ENCODE measurements at places on chromosomes 1 and 21.

DNA sequence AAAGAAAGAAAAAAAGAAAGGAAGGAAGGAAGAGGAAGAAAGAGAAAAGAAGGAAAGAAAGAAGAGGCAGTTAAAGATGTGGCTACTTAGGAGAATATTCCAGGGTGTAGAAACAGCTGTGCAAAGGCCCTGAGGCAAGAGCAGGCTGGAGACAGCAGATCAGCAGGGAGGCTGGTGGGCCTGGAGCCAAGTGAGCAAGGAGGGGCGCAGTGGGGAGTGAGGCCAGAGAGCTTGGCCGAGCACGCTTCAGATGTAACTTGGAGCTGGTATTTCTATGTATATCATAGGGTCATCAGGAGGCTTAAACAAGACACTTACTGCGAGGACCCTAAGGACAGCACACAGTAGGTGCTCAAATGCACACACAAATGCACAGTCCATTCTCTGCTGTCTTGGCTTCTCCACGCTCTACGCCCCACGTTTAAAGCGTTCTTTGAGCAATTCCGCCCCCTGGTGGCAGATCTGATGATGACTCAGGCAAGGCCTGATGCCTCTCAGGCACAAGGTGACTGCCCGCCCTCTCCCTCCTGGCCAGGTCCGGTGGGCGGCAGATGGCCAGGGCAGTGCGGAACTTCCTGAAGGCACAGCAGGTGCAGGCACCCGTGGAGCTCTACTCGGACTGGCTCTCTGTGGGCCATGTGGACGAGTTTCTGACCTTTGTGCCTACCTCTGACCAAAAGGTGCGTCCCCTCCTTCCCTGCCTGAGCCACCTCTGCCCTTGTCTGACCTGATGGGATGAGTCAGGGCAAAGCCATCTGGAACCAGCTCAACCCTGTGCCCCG is 11.9 kb upstream of the PADI3 start:
- DNase-seq, result peak; percentile 65

DNA sequence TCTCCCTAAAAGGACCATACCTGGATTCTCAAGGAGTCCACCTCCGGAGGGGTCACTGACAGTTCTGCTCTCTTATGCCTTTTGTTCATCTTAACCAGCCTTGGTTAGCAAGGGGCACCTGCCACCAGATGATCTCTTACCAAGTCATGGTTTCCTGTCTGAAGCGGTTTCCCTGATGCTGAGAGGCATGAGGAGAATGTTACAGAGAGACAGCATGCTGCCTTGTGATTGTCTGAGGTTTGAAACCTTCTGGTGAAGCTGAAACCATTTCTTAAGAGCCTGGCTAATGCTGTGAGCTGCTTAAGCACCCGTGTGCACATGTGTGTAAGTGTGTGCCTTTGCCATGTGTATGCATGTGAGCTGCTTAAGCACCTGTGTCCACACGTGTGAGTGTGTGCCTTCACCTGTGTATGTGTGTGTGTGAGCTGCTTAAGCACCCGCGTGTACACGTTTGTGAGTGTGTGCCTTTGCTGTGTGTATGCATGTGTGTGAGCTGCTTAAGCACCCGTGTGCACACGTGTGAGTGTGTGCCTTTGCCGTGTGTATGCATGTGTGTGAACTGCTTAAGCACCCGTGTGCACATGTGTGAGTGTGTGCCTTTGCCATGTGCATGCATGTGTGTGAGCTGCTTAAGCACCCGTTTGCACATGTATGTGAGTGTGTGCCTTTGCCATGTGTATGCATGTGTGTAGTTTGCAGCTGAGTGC is 136.4 kb upstream of the COL6A1 start:
- no peak for DNase-seq

DNA sequence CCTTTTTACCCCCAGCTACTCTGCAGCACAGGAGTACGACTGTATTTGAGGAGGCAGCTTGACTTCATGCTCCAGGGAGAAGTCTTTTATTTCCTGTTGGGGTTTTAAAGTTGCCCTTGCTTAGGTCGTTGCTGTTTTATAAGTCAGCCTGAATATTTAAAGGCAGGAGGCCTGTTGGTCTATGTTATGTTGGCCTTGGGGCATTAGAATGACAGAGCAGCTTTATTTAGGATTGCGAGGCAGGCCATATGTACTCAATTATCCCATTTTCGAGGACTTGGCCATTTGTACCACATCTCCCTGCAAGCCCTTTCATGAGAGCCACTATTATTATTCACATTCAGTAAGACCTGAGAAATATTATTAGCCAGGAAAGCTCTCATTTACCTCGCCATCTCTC is 47.0 kb downstream of the KIF26B start:
- DNase-seq, result no peak

GRCh38 chr21:17711896-17712295 is 99.2 kb upstream of the BTG3 start:
- DNase-seq, result peak; percentile 21

GRCh38 chr21:41037936-41038335 is 130.0 kb upstream of the BACE2 start:
- DNase-seq, result no peak

- DNase-seq, result peak; percentile 21
Measured at GRCh38 chr1:223811634-223812101, 34.1 kb downstream of the TP53BP2 start.

GRCh38 chr1:77038000-77038399 is 170.7 kb downstream of the ST6GALNAC5 start:
- no peak for DNase-seq

GRCh38 chr1:109508001-109508872 is 1.3 kb downstream of the AMIGO1 start:
- DNase-seq, result no peak

GRCh38 chr1:200038325-200038980 is 10.9 kb downstream of the NR5A2 start:
- no peak for DNase-seq

DNA sequence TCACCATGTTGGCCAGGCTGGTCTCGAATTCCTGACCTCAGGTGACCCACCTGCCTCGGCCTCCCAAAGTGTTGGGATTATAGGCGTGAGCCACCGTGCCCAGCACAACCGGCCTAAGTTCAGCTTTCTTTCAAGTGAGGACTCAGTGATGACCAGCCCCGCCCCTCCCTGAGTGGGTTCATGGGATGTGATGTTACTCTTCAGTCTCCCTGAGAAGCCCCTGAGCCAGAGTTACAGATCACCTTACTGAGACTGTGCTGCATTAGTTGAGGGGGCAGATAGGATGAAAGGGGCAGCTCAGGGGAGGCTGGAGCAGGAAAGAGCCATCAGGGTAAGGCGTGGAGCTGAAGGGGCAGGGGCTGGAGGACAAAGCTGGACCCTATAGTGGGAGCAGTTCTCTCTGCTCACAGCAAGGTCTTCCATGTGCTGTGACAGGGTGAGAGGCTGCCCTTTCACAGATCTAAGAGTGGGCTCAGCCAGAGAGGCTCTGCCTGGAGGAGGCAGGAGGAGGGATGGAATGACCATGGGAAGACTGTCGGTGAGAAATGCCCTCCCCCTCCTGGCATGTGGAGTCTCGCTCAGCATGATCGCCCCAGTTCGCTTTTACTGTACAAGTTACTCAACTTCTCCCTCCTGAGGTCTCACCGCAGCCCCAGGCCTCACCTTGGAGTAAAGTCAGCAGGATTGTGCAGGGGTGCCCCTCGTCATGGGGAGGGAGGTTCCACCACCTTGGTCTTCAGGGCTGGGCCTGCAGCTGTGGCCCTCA is 13.4 kb downstream of the SH2D2A start:
- DNase-seq, result no peak

DNA sequence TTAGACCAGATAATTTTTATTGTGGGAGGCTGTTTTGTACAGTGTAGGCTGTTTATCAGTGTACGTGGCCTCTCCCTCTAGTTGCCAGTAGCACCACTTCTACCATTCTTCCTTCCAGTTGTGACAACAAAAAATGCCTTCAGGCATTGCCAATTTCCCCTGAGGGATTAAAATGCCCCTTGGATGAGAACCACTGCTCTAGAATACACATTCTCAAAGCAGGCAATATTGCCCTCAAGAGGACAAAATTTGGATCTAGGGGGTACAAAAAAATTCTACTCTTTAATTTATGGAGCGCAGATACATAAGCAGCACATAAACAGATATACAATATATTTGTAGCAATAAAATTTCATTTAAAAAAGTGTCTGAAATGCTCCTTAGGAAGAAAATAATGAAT is 674.6 kb downstream of the PTPRC start:
- no peak for DNase-seq

- peak; percentile 97 for DNase-seq
Measured at GRCh38 chr1:222643938-222644635, 26.2 kb downstream of the MIA3 start.

GRCh38 chr1:54791880-54792522 is 9.1 kb downstream of the TTC22 start:
- DNase-seq, result peak; percentile 40

DNA sequence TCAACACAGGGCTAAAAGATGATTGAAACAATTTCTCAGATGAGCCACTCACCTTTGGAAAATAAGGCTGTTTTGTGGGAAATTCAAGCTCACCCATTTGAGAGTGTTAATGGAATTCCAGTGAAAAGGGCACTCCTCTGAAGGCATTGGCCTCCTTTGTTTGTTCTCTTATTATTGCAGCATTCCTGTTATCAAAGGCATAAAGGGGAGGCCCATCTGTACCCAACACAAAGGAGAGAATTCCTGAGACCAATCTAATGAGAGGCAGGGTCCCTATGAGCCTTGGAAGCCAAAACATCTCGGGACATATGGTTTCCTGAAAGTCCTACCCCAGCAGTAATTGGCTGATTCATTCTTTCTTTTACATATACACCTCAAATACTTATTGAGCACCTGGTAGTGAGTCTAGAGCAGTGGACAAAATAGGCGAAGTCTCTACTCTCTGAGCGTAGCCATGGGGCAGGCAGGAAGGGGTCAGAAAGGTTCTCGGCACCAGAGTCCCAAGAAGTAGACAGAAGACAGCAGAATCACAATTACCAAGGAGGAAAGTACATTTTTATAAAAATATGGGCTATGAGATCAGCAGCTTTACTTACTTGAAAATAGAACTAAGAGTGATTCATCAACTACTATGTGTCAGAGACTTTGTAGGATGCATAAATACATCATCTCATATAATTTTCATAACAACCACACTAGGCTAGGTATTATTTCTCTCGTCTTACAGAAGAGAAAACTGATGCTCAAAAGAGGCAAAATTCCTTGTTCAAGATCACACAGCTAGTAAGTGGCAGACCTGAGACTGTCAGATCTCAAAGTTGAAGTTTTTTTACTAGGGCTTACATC is 218.7 kb downstream of the DAB1 start:
- DNase-seq, result no peak

GRCh38 chr1:186059752-186060151 is 315.3 kb downstream of the TPR start:
- no peak for DNase-seq

DNA sequence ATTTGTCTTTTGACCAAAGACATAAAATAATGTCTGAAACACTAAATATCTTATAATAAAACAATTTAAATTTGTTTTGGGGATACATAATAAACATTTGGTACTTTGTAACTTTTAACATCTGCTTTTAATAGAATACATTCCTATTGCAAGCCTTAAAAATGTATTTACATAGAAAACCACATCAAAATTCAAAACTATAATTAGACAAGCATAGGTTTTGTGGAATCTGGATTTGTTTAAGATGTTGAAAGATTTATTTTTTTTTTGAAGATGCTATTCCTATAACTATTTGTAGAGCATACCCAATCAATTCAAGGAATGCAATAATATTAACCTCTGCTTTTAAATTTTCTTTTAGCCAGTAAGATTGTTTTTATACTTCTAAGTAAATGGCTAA is 125.7 kb downstream of the FMN2 start:
- no peak for DNase-seq

GRCh38 chr1:82836213-82836972 is 1035.7 kb downstream of the ADGRL2 start:
- DNase-seq, result no peak

- DNase-seq, result no peak
Measured at GRCh38 chr1:246631426-246631825, 65.2 kb downstream of the CNST start.

DNA sequence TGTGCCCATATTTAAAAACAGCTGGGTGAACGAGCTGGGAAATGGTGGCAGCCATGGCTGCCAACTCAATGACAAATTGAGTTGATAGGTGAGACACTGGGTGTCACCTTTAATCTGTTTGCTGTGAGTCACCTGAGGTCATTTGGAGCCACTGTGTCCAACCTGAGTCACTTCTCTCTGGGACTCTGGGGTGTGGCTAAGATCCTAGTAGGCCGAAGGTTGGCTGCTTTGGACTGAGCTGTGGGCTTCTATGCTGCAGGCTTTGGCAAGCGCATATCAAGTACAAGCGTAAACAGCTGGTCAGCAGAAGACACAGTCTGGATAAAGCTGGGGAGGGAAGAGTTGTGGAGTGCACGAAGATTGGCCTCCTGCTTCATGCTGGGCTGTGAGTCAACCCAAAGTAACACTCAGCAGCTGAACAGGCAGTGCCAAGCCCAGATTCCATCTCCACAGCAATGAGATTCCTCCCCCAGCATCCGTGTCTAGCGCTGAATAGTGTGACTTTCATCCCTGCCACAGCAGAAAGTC is 24.0 kb downstream of the TEX35 start:
- no peak for DNase-seq

DNA sequence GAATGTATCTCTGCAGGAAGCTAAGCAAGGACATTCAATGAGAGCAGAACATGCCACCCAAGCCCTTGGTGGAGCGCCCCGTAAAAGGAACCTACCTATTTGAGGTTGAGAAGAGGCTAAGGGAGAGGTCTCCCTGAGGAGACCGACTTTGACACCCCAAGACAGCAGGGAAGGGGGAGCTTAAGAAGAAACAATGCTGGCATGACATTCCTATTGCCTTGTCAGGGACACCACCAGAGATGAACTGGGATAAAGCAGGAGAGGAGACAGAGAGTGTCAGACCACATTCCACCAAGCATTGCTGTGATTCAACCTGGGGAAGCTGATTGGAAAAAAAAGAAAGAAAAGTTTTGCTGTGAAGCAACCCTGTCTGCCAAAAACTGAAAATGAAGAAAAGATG is 13.3 kb upstream of the S100A2 start:
- DNase-seq, result no peak

- no peak for DNase-seq
Measured at GRCh38 chr1:42966688-42967612, 8.3 kb upstream of the SLC2A1 start.

GRCh38 chr1:222634180-222635013 is 16.5 kb downstream of the MIA3 start:
- peak; percentile 84 for DNase-seq

DNA sequence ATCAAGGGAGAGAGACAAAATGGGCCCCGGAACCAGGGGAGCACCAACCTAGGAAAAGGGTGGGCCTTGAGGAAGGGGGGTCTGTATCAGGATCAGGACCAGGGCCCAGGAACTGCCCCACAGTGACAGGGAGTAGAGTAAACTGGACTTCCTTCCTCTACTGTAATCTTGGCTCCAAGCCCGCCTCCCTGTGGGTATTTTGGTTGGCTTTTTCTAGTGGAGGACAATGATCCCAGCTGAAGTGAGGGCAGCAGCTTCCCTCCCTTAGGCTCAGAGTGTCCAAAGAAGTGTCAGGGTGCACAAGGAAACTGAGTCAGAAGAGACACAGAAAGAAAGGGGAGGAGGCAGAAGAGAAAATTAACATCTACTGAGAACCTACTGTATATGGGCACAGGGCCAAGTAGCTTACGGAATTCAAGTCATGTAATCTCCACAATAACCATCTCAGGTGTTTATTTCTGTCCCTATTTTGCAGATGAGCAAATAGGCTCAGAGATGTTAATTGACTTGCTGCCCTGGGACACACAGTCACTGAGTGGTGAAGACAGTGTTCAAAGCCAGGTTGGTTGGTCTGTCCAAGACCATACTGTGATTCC is 4.8 kb downstream of the UBQLN4 start:
- no peak for DNase-seq
